ENCODE measurements at places on chromosomes 7 and 10.

- no peak for DNase-seq
Observed at GRCh38 chr7:30465811-30466180, 12.8 kb downstream of the NOD1 start.

DNA sequence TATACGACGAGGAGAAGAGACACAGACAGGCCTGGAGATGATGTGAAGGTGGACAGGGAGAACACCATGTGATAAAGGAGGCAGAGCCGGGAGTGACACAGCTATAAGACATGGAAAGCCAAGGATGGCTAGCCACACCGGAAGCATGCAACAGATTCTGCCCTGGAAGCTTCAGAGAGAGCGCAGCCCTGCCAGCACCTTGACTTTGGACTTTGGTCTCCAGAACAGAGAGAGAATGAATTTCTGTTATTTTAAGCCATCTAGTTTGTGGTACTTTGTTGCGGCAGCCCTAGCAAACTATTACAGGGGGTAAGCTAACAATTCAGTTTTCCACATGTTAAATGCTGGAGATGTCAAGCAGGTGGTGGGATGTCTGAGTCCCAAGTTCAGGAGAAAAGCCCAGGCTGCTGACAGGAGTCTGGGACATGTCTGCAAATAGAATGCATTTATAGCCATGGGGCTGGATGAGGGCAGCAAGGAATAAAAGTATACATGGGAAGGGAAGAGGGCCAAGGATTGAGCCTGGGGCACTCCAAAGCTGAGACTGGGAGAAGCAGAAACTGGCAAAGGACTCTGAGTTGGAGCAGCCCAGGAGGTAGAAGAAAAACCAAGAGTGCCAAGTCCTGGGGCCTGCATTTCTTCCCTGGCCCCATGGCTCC is 65.1 kb downstream of the ATXN7L1 start:
- no peak for DNase-seq

DNA sequence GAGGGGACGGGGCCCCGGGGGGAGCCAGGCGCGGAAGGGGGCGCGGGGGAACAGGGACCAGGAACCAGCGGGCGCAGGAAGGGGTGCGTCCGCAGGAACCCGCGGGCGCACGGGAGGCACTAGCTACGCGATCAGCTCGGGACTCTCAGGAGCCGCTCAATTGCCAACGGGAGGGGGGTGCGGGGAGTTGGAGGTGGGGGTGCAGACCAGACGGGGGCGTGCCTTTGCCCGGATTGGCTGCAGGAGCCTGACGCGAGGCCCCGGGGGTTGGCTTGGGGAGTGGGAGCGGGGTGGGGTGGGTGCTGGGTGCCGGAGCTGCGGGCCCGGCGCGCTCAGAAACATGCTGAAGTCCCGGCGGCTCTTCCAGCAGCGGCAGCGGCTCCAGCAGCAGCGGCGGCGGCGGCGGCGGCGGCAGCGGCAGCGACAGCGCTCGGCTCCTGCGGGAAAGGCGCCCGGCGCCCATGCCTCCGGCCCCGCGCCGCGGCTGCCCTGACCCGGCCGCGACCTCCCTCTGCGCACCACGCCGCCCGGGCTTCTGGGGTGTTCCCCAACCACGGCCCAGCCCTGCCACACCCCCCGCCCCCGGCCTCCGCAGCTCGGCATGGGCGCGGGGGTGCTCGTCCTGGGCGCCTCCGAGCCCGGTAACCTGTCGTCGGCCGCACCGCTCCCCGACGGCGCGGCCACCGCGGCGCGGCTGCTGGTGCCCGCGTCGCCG is at the start of gene ADRB1:
Gene ADRB1 (plus strand): TSS at position 335 of the 715 bp plus-strand sequence. CDS start 267 bp downstream, at position 602.
- DNase-seq = peak; percentile 53

GRCh38 chr7:112422842-112423496 is 27.3 kb upstream of the IFRD1 start:
- peak; percentile 63 for DNase-seq

- DNase-seq = no peak
Observed at GRCh38 chr7:94170836-94171235, 166.7 kb upstream of the BET1 start.
